Suprapubic skin (tissue), 4 donors: ENCODE measurements at places on chromosomes 2 and 18.

DNA sequence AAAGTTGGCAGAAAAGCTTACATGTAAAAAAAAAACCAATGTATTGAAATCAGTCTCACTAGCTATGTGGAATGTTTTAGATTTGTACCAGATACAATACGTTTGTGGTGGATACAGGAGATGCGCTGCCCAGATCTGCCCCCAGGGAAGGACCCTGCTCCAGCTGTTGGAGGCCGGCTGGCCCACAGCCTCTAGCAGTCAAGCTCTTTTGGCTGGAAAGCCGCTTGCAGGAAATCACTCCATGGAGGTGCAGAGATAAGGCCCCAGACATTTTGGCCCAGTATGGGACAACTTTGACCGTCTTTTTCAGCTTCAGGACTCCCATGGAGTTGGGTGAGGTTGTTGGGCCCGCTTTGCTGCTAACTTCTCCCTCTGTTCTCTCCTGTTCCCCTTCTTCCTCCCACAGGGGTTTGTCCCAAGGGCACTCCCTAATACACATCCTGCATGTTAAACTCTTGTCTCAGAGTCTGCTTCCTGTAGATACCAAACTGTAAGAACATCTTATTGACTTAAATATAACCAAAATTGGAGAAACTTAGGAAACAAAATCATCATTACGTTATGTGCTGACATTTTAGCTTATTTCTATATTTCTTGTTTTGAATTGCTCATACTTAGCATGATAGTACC lies 1.7 kb upstream of the QPCT start:
- DNase-seq, result no peak

GRCh38 chr2:62844311-62845090 lies 139.0 kb downstream of the EHBP1 start:
- no peak for DNase-seq

- DNase-seq, result no peak
Measured at GRCh38 chr2:46356991-46357390, 59.8 kb downstream of the EPAS1 start.

DNA sequence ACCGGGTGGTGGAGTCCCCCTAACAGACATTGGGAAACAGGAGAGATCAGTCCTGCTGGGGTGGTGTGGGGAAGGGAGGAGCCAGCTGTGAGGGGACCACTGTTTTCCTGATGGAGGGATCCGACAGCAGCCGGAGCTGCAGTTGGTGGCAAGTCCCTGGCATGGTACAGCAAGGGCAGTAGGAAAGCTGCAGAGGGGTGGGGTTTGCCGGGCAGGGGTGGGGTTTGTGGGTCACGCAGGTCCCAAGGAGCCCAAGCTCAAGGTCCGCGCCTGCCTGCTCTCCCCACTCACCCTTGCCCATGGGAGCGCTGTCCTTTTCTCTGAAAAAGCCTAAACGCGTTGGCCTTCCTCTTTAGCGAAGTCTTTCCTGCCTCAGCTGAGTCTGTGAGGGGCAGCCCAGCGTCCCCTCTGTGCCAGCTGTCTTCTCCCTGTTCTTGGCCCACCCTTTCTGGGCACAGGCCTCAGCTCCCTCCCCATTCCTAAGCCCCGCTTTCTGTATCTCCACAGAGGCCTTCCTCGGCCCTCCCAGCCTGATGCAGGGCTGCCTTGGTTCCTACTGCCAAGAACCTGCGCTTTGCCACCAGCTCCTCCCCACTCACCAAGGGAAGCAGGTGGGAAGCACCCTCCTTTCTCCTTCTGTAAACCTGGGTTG lies 29.3 kb upstream of the INHBB start:
- peak; percentile 60 for DNase-seq

DNA sequence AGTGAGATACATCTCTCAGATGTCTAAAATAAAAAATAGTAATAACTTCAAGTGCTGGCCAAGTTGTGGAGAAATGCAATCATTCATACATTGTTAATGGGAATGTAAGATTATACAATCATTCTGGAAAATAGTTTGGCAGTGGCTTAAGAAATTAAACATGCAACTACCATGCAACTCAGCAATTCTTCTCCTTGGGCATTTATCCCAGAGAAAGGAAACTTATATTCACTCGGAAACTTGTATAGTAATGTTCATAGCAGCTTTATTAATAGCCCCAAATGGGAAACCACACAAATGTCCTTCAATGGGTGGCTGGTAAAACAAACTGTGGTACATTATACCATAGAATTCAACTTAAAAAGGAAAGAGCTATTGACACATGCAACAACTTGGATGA lies 274.0 kb upstream of the SPRED2 start:
- no peak for DNase-seq

DNA sequence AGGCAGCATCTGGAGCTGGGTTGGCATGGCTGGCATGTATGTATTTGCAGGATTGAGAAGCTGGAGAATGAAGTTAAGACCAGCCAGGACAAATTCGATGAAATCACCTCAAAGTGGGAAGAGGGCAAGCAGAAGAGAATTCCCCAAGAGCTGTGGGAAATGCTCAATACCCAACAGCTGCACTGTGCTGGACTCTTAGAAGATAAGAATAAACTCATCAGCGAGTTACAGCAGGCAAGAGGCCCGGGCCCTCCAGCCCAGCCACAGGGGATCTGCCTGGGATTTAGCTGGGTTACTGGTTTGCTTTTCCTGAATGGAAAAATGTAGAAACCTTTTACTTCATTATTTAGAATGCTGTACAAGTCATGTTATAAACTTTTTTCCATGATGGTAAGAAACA lies 22.5 kb downstream of the DRC1 start:
- no peak for DNase-seq

GRCh38 chr18:46152808-46153617 lies 48.8 kb downstream of the HAUS1 start:
- peak; percentile 26 for DNase-seq

- no peak for DNase-seq
Measured at GRCh38 chr18:13893418-13893760, 21.9 kb downstream of the MC2R start.

GRCh38 chr2:222959358-222959757 lies 92.6 kb upstream of the KCNE4 start:
- no peak for DNase-seq

- DNase-seq, result peak; percentile 91
Measured at GRCh38 chr2:169798718-169799592, at the start of gene SSB. Gene SSB (plus strand): TSS chr2:169798871. CDS start chr2:169800961, 2,090 bp downstream.

GRCh38 chr18:60404486-60405085 lies 32.0 kb upstream of the MC4R start:
- DNase-seq, result no peak

- no peak for DNase-seq
Measured at GRCh38 chr2:206988884-206989283, 49.6 kb downstream of the CPO start.

DNA sequence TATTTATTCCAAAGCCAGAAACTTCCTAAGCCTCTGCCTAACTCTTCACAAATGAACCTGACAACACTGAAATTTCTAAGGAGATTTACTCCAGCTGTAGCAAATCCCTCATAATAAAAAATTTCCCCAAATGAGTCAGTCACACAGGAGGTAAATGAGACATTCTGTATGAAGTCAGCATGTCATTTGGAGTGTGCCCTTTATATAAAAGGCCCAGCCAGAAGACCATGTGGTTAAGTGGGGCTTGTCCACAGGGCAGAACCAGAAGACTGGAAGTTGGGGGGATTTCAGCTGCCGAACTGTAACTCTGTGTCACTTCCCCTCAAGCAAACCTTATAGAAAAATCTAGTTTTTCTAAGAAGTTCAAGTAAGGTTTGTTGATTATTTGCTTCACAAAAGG lies 30.2 kb downstream of the NRP2 start:
- no peak for DNase-seq

- DNase-seq, result no peak
Measured at GRCh38 chr2:11835403-11835802, 89.0 kb downstream of the LPIN1 start.

GRCh38 chr2:203804070-203804469 lies 63.5 kb upstream of the CTLA4 start:
- no peak for DNase-seq

DNA sequence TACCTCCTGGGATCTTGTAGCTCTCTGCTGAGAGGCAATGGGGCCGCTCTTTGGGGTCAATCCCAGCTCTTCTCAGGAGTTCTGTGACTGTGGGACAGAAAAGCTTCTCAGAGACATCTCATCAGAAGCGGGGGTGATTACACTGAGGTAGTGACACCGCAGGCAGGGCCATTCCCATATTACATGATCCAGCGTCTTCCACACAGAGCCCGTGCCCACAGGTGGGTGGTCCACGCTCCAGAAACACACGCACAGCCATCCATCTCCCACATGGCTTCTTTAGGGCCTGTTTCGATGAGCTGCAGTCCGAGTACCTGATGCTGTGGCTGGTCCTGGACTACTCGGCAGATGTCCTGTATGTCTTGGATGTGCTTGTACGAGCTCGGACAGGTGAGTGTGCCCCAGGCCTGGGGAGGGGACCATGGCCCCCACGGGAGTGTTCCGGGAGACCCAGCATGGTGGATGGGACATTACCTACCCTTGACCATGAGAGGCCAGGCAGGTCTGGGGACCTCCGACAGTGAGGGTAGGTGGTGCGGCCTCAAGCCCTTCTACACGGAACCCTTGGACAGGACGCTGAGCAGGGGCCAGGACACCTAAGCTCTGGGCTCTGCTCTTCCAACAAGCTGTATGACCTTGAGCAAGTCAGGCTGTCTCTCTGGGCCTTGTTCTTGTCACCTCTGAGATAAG lies 45.5 kb downstream of the CNGA3 start:
- peak; percentile 73 for DNase-seq

DNA sequence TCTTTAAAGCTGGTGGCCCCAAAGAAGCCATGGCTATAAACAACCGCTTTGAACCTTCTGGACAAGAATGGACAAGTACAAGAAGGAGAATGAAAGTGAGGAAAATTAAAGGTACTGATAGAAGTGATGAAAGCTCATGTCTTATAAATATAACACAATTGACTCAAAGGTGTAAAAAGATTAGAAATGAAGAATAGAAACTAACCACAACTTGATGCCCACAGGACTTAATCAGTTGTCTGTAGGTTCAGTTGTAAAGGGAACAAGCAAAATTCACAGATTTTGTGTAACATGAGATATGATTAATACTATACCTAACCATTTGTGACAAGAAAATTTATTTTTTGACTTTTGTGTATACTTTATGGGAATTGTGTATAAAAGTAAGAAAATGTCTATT lies 135.7 kb downstream of the NUP35 start:
- DNase-seq, result no peak

GRCh38 chr2:73110168-73111072 lies 2.3 kb downstream of the RAB11FIP5 start:
- no peak for DNase-seq

GRCh38 chr18:2304378-2305175 lies 266.7 kb downstream of the METTL4 start:
- DNase-seq, result no peak

GRCh38 chr2:213818436-213818835 lies 534.2 kb downstream of the SPAG16 start:
- no peak for DNase-seq

DNA sequence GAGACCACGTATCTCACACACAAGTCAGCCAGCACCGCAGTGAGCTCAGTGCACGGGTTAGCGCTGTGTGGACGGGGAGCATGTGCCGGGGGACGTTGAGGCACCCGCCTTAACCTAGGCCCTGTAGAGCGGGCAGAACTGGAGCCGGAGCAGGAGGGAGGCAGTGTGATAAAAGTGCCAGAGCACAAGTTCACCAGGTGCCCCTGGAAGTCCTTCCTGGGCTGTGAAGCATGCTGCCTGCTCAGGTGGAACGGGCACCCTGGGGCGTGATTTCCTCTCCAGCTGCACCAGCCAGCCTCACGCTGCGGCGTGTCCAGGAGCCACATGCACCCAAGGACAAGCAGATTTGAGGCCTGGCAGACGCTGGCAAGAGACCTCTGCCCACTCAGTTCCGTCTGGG lies 50.3 kb downstream of the ITGB1BP1 start:
- peak; percentile 51 for DNase-seq

DNA sequence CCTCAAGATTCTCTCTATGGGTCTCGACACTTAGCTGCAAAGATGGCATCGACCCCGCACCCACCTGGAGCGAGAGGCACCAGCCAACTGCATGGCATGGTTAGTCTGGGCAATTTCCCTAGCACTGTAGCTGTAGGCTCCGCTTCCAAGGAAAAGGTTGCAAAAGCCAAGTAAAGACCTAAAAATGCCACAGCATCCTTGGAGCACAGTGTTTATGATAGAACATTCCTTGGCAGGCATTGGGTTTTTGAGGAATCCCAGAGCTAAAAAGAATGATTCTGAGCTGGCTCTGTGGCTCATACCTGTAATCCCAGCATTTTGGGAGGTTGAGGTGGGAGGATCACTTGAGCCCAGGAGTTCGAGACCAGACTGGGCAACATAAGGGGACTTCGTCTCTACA lies 22.9 kb downstream of the QPCT start:
- no peak for DNase-seq

GRCh38 chr2:29560030-29560429 lies 361.4 kb downstream of the ALK start:
- no peak for DNase-seq

DNA sequence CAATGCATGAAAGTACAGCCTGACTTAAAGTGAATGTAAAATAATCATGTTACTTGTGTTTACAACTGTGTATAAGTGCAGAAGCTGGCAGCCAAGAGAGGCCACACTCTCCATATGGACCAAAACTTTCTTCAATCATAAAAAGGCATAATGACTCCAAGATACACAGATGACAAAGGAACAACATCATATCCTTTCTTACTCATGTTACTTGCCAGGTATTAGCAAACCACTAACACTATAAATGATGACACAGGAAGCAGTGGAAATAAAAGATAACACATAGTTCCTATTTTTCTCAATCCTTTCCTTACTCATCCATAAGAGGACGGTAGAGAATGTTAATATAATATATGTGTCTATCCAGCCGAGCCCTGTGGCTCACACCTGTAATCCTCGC lies 400.0 kb upstream of the CDH2 start:
- DNase-seq, result no peak

DNA sequence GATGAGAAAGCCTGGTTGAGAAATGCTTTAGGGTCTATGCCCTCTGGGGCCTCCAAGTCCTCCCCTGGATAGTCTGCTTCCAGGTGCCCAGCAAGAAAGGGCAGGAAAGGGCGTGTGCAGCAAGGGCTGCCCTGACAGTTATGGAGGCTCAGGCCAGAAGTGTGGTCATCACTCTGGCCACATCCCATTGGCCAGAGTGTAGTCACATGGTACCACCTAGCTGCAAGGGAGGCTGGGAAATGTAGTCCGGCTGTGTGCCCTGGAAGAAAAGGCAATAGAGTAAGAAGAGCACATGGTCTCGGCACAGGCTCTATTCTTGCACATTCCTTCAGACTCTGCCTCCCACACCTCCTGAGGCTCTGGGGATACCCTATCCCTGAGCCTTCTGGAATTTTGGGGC lies 35.7 kb downstream of the ODC1 start:
- DNase-seq, result no peak

GRCh38 chr18:47772374-47773248 lies 157.8 kb downstream of the SMAD2 start:
- no peak for DNase-seq

DNA sequence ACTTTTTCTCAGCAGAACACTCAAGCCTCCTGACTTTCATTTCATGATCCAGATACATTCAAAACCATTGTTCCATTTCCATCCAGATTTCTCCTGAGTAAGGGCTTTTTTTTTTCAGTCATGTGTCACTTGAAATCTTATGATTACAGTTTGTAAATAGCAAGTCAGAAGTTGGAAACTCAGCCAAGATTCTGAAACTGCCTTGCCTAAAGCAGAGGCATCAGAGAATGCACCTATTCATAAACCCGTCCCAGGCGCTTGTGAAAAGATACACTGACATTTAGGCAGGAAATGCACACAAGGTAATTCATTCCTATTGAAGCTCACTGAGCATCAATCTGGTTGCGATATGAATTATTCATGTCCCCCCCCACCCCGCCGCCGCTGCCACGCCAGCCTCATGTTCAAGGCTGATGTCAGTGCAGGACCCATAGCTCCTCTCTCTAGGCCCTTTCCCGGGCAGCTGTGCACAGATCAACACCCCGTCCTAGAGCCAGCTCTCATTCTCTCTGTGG lies 30.4 kb upstream of the MGAT4A start:
- DNase-seq, result no peak
